ENCODE measurements at places on chromosomes 2 and 18.

DNA sequence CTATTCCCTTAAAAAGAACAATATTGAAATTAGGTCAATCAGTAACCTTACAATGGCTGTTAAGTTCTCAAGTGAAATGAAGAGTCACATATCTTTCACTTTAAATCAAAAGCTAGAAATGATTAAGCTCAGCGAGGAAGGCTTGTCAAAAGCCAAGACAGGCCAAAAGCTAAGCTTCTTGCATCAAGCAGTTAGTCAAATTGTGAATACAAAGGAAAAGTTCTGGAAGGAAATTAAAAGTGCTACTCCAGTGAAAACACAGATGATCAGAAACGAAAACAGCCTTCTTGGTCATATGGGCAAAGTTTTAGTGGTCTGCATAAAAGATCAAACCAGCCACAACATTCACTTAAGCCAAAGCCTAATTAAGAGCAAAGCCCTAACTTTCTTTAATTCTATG lies 402.6 kb upstream of the ZEB2 start:
- no peak for DNase-seq

- no peak for DNase-seq
Measured at GRCh38 chr2:241842067-241842415, 16.7 kb downstream of the PDCD1 start.

GRCh38 chr2:72803626-72804320 lies 22.1 kb downstream of the EXOC6B start:
- DNase-seq: no peak

DNA sequence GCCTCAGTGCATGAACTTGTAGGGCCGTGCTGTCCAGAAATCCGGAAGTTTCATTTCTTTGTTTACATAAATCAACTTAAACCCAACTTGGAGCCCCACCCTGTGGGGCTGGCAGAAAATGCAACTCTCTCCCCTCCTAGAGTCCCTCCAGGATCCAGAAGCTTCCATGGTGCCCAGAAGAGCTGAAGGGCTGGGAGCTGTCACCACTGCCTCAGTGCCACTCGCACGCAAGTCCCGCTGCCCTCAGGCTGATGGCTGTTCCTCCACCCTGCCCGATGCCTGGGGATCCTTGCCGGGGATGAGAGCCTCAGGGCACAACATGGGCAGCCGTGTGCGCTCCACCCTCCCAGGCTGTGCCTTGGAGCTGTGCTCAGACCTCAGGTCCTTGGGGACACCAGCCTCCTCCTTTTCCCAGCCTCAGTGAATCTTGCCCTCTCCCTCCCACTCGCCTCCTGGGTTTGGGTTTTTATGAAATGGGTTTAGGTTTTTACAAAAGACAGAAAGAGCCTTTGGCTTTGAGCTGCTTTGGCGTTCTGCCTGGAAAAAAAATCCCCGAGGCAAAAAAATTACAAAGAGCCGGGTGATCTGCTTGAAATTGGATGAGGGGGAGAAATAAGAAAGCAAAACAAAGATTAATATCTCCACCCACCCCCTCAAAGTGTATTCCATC lies 155.2 kb downstream of the TWIST2 start:
- no peak for DNase-seq

- DNase-seq: no peak
Measured at GRCh38 chr2:158603205-158603604, 146.5 kb downstream of the PKP4 start.

GRCh38 chr2:152542995-152543481 lies 174.2 kb downstream of the PRPF40A start:
- peak; percentile 69 for DNase-seq

- no peak for DNase-seq
Measured at GRCh38 chr2:174328114-174328960, 6.4 kb upstream of the SP9 start.

GRCh38 chr18:31230495-31230894 lies 67.8 kb upstream of the DSC1 start:
- no peak for DNase-seq

- no peak for DNase-seq
Measured at GRCh38 chr2:211789982-211790381, 748.6 kb downstream of the ERBB4 start.

GRCh38 chr18:68604256-68604655 lies 110.7 kb downstream of the TMX3 start:
- no peak for DNase-seq

GRCh38 chr2:129482626-129483025 lies 496.8 kb upstream of the RAB6C start:
- no peak for DNase-seq

GRCh38 chr2:208224802-208225201 lies 30.1 kb downstream of the IDH1 start:
- DNase-seq: no peak

GRCh38 chr18:42636309-42636708 lies 479.2 kb downstream of the RIT2 start:
- DNase-seq: no peak
